ENCODE measurements at places on chromosomes 7 and 10. TPM values are rescaled to one million over a fixed set of nuclear protein-coding genes. Genes with fewer than 3 reads are reported as not detected.

The ITPRID1 gene
- not detected for total RNA-seq

DNA sequence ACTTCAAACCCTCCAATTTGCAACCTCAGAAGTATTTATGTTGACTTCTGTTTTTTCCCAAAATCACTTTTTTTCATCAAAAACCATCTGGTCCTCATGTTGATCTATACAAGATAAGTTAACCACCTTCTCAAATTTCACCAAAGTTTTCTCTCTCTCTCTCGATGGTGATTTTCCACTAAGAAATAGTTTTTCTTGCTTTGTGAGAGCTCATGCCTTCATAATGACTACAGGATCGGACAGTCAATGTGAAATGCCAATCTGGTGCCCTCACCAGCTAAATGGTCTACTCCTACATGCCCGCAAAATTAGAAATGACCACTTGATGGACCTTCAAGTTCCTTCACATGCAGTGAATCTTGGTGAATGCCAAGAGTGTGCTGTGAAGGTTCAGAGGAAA is 40.4 kb downstream of the CNNM1 start:
- no peak for ATAC-seq

The SUFU gene
- total RNA-seq, result 11.1 TPM

The TRIM50 gene
- not detected for total RNA-seq

- no peak for ATAC-seq
These were observed 255.6 kb upstream of the ADARB2 start for GRCh38 chr10:1992930-1993329.

GRCh38 chr7:39069031-39069430 is 91.3 kb downstream of the POU6F2 start:
- no peak for ATAC-seq

The HOXA13 gene
- total RNA-seq, result not detected

DNA sequence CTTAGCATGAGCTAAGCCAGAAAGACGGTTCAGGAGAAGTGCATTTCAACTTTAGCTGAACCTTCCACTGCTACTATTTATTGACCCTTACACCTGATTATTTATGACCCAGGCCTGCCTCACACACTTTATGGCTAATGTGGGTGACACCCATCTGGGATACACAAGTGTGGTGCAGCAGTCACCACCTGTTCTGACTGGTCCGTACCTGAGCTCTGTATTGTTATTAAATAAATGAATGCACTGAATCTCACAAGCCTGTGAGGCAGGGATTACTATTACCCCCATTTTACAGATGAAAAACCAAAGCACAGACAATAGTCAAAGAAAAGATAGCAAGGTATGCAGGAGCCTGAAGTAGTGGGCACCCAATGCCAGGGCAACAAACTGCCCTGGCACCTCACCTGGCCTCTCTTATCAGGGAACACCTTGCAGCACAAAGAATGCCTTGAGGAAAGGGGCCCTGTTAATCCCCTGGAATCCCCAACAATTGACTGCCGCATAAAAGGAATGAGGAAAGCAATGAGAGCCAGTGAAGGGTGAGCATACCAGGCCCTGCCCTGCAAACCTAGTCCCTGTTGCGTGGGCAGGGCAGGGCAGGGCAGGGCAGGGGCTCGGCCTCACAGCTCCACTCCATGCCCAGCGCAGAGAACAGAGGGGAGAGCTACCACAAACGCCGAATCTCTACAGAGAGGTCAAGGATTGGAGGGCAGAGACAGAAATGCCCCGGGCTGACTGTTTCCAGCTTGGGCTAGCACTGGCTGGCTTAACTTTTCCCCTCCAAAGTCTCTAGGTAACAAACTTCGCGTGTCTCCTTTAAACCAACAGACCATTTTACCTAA is 1.3 kb downstream of the ANXA11 start:
- ATAC-seq, result peak; percentile 15

DNA sequence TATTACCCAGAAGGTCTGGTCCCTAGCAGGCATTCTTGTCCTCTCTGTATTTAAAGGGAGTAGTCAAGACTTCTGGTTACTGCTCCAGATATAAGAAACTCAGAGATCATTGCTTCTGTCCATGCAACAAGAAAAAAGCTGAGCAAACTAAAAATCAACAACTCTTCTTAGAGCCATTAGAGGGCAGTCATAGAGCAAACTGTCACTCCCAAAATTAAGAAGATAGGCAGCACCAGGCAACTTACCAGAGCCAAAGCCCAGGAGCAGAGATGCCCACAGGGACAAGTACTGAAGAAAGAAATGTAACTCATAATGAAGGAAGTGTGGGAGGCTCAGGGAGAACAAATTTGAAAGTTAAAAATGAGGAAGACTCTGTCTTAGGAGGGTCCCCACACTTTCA is 472.9 kb upstream of the COBL start:
- no peak for ATAC-seq

- ATAC-seq, result no peak
These were observed 15.0 kb upstream of the COL28A1 start for GRCh38 chr7:7550663-7551062.

DNA sequence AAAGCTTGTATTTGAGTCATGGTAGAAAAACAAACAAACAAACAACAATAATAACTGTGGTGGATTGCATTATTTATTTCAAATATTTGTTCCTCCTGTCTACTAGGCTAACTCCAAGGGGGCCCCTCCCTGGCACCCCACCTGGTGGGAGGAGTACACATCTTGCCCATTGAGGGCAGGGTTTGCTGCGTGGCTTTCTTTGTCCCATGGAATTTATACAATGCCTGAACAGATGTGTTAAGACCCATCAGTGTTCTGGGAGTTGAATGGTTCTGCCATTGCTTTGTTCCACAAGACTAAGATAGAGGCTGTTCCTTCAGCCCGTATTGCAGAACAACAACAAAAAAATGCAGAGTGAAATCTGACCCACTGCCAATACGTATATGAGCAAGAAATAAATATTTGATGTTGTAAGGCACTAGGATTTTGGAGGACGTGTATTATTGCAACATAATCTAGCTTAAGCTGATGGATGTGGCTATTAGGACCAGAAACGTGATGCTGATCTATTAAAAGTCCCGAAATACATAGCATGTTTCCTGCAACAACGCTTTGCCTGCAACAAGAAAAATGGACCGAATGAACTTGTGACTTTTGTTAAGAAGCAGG is 119.1 kb upstream of the JCAD start:
- ATAC-seq, result no peak

GRCh38 chr10:121710207-121710606 is 112.0 kb upstream of the FGFR2 start:
- no peak for ATAC-seq

The DNA2 gene
- total RNA-seq, result 39.8 TPM

DNA sequence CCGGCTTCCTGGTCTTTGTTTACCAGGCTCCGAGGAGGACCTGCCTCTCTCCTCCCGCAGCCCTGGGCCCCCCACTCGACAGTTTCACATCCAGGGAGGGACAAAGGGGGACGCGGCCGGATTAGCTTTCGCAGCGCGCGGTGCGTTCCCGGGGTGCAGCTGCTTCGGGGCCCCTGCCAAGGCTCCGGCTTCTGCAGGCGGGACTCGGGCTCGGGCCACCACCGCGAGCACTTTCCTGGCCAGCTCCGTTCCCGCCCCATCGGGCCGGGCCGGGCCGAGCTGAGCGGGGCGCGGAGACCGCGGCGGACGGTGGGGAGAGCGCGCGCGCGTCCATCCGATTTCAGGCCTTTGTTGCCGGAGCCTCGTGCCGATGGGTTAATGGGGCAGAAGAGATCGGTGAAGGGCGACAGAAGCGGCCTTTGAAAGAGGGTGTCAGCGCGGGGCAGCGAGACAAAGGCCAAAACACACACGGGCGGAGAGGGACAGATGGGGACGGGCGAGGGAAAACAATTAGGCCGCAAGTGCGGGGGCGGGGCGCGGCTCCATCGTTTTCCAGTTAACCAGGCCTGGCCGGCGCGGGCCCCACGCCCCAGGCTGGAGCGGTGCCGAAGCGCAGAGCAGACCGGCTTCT is 8.5 kb upstream of the UNCX start:
- ATAC-seq, result no peak

- ATAC-seq, result no peak
These were observed 96.3 kb downstream of the PRKAG2 start for GRCh38 chr7:151780631-151781030.

DNA sequence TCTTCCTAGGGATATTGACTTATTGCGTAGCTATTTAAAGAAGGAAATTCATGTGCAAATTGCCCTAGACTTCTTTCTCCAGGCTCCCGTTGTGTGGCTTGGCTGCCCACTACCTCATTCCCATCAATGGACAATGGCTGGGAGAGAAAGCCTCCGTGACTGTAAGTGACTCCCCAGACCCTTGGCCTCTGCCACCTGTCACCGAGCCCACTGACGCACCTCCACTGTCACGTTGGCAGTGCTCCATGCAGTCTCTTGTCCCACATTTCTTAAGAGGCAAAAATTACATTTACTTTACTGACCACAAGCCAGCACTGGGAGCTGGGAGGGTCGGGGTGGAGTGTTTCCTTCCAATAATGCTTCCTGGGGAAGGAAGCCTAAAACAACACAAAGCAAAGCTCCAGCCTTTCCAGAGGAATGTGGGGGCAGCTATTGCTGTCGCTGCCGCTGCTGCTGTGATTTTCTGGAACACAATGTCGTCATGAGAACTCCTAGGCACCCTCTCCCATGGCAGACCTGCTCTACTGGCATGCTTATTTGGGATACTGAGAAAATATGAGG is 89.7 kb upstream of the STEAP1B start:
- no peak for ATAC-seq

The POLL gene
- total RNA-seq, result 26.3 TPM

GRCh38 chr10:79116368-79116767 is 47.6 kb downstream of the ZMIZ1 start:
- ATAC-seq, result peak; percentile 62

The MMRN2 gene
- total RNA-seq, result not detected

The TMEM196 gene
- not detected for total RNA-seq

DNA sequence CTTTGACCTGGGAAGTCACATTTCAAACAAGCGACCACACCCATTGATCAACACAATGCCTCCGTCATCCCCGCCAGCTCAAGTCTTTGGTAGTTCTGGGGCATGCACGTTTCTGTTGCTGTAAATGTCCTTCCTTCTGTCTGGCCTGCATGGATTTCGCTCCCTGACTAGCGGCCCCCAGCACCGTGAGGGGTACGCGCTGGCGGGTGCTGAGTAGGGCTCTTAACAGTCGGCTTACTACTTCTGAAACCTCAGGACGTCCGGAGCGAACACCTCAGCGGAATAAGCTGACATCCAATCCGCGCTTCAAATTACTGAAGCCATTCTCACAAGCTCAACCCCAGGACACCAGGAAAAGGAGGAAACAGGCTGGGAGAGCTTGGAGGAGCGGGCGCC is 505 bp downstream of the NUDCD3 start:
- ATAC-seq, result peak; percentile 62

GRCh38 chr10:1114719-1115606 is 58.8 kb downstream of the WDR37 start:
- no peak for ATAC-seq

GRCh38 chr10:31581741-31582323 is 262.8 kb downstream of the ZEB1 start:
- ATAC-seq, result peak; percentile 24

All from activated T-helper 17 cell treated with anti-CD3 and anti-CD28 coated beads, Interleukin-2, amount 50 U/mL, for 72 hours (primary cell).